ENCODE measurements at places on chromosomes 3 and 15. TPM values are rescaled to one million over a fixed set of nuclear protein-coding genes. Genes with fewer than 3 reads are reported as not detected.

GPR87 gene
- not detected for total RNA-seq

PLSCR4 gene
- 54.6 TPM for total RNA-seq

MAP6D1 gene
- total RNA-seq, result 0.59 TPM

LYZL4 gene
- not detected for total RNA-seq

CAND2 gene
- total RNA-seq, result 1.2 TPM

LRRC49 gene
- total RNA-seq, result 18.1 TPM

PGBD4 gene
- 1.8 TPM for total RNA-seq

DNA sequence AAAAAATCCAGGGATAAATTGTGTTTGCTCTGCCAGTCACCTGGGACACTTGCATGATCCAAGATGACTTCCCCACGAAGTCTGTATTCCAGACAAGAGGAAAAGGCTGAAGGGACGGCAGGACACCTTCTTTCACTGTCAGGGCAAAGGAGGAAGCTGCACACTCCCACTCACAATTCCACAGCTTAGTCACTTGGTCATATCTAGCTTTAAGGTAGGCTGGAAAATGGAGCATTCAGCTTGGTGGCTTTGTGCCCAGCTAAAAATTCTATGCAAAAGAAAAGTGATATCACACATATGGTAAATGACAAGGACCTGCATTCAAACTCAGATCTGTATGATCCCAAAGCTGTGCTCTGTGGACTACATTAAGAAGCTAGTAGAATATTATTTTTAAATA is 109.2 kb upstream of the TPM1 start:
- DNase-seq, result no peak

GRCh38 chr3:86794361-86795065 is 196.4 kb downstream of the VGLL3 start:
- peak; percentile 23 for DNase-seq

DNA sequence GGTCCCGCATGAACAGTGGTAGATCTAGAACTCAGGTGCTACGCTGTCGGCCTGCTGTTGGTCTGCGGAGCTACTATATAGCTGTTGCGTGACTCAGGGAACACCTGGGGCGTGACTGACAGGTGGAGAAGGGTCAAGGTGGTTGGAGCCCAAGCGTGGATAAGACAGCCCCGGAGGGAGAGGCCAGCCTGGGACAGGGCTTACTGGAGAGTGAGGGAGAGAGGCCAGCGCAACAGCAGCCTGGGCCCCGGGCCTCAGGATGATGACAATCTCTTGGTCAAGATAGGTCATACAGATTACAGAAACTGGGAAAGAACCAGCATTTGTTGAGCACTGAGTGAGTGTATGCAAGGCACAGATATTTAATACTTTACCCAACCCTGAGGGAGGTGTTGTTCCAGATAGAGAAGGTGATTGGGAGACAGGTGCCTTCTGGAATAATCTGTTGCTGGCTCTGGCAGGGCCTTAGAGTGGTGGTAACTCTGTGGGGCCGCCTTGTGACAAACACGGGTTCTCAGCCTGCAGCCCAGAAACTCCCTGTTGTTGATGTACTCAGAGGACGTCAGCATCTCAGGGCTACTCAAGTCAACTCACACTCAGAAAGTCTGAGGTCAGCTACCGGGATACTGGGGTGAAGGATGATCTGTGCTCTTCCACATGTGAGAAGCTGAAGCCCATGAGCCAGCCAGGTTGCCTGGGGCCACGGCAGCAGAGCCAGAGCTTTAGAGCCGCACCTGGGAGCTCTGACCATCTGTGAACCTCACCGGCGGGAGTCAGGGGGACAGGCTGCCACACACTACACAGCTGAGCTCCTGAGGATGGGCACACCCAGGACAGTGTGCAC is 265.4 kb upstream of the HES1 start:
- DNase-seq, result no peak

- DNase-seq, result no peak
These were observed 48.8 kb upstream of the PLXNA1 start for GRCh38 chr3:126934031-126934531.

DNA sequence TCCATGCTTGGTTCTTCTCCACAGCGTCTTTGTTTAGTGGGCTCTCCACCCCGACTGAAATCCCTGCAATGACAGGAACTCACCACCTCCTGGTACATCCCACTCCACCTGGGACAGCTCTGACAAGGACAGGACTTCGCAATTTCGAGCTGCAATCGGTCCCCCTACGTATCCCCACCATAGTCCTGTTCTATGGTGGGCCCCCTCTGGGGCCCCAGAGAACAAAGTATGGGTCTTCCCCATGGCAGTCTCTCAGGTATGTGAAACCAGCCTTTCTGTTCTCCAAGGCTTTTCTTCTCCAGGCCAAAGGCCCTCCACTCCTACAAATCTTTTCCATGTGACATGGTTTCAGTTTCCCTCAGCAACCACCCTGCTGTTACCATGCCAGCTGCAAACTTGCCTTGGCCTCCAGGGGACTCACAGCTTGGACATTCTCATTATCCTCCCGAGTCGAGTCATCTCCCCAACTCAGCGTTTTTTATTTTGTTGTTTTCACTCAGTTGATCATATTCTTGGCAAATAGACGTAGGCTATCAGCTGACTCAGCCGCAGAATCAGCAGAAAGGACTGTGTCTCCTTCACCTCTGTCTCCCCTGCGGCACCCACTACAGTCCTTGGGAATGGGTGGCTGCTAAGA is 233.3 kb downstream of the OPA1 start:
- peak; percentile 85 for DNase-seq

DNA sequence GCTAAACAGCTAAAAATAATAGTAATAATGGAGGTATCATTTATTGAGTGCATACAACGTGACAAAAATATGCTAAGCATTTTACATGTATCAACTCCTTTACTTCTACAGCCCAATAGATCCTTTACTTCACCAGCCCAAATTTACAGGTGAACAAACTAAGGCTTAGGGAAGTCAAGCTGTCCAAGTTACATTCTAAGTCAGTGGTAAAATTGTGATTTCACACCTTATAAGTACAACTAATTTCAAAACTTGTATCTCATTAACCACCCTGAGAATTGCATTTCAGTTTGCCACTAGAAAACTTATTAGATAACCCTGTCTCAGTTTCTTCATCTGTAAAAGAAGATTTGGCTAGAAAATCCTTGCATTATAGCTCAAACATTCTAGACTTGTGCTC is 10.7 kb downstream of the SLC33A1 start:
- no peak for DNase-seq

- DNase-seq, result no peak
These were observed 550.7 kb upstream of the LMCD1 start for GRCh38 chr3:7950890-7951289.

DNA sequence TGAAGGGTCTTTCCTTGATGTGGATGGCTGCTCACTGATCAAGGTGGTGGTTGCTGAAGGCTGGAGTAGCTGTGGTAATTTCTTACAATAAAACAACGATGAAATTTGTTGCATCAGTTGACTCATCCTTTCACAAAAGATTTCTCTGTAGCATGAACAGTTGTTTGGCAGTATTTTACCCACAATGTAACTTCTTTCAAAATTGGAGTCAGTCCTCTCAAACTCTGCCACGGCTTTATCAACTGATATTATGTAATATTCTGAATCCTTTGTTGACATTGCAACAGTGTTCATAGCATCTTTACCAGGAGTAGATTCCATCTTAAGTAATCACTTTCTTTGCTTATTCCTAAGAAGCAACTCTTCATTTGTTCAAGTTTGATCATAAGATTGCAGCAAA is 252.6 kb downstream of the UBE2E2 start:
- DNase-seq, result peak; percentile 26

DNA sequence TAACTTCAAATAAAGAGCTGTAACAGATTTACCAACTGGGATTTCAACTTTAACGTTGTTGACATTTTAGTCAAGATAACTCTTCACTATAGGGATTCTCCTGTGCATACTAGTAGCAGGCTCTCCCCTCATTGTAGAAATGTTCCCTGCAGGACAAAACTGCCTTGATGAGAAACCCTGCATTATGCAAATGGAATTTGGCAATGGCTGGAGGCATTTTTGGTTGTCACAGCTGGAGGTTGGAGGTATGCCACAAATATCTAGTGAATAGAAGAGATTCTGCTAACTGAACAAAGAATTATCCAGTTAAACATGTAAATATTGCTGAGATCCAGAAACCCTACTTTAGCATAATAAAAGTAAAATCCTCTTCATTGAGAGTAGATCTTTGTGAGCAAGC is 928.8 kb upstream of the ALCAM start:
- DNase-seq, result peak; percentile 69
